ENCODE measurements at places on chromosomes 6 and 20.

GRCh38 chr6:90194371-90194841, 102.2 kb downstream of the BACH2 start:
- DNase-seq: no peak
- no peak overlapping the region for H3K4me3 ChIP-seq
- H3K4me1 ChIP-seq: no peaks in the 10 kb centered on the region
- H3K27ac ChIP-seq: no peak overlapping the region

GRCh38 chr20:44572551-44573500, 9.6 kb upstream of the PKIG start:
- no peaks in the 10 kb centered on the region for H3K4me1 ChIP-seq
- no peaks in the 10 kb centered on the region for H3K36me3 ChIP-seq
- DNase-seq: no peak
- no peak overlapping the region for H3K4me3 ChIP-seq
- no peaks in the 10 kb centered on the region for H3K27me3 ChIP-seq

GRCh38 chr6:38169977-38170526, 350.5 kb downstream of the ZFAND3 start:
- no peak overlapping the region for H3K27ac ChIP-seq
- no peaks in the 10 kb centered on the region for H3K36me3 ChIP-seq
- H3K4me1 ChIP-seq: no peaks in the 10 kb centered on the region
- no peaks in the 10 kb centered on the region for H3K27me3 ChIP-seq

DNA sequence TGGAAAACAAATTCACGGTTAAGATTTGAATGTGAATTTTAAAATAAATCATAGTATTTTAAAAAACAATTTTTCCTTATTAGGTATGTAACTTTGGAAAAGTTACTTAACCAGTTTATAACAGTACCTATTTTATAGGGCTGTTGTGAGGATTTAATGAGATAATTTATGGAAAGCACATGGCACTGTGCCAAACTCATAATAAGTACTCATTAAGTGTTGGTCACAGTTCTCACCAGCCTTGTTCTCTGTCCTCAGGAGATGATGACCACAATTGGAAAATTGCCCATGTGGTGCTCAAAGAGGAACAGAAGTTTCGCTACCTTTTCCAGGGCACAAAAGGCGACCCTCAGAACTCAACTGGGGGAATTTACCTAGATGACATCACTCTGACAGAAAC, 39.6 kb downstream of the MEP1A start:
- H3K27me3 ChIP-seq: no peaks in the 10 kb centered on the region
- H3K36me3 ChIP-seq: no peaks in the 10 kb centered on the region
- DNase-seq: no peak
- H3K4me1 ChIP-seq: no peaks in the 10 kb centered on the region
- H3K4me3 ChIP-seq: no peak overlapping the region

- H3K4me1 ChIP-seq: no peaks in the 10 kb centered on the region
- no peaks in the 10 kb centered on the region for H3K27me3 ChIP-seq
- H3K36me3 ChIP-seq: no peaks in the 10 kb centered on the region
- no peak for DNase-seq
These were observed 115.2 kb downstream of the PAK5 start for GRCh38 chr20:9723501-9724202.
